ENCODE measurements at places on chromosomes 3 and 15. TPM values are rescaled to one million over a fixed set of nuclear protein-coding genes. Genes with fewer than 3 reads are reported as not detected.

DUOXA1 gene
- total RNA-seq = 2.4 TPM

TIGIT gene
- 0.29 TPM for total RNA-seq

MED12L gene
- total RNA-seq = 1.3 TPM

IL20RB gene
- not detected for total RNA-seq

ATRIP gene
- 34.4 TPM for total RNA-seq

All from stomach (tissue), 19 donors.